Neural progenitor cell (in vitro differentiated cells): ENCODE measurements at places on chromosomes 16 and 17. TPM values are rescaled to one million over a fixed set of nuclear protein-coding genes. Genes with fewer than 3 reads are reported as not detected.

- no peaks in the 10 kb centered on the region for H3K27me3 ChIP-seq
- no peak overlapping the region for H3K4me3 ChIP-seq
- DNase-seq = no peak
- H3K27ac ChIP-seq = no peak overlapping the region
- H3K4me1 ChIP-seq = no peaks in the 10 kb centered on the region
- no peaks in the 10 kb centered on the region for H3K36me3 ChIP-seq
Observed at GRCh38 chr17:1865252-1866037, 35.6 kb downstream of the RPA1 start.

The CACNA1H gene
- 9.5 and 32.6 TPM in 2 replicates for total RNA-seq

The CCL8 gene
- not detected in 2 replicates for total RNA-seq

GRCh38 chr16:3951861-3952736 is 71.6 kb upstream of the CREBBP start:
- no peaks in the 10 kb centered on the region for H3K27me3 ChIP-seq
- no peak overlapping the region for H3K4me3 ChIP-seq
- H3K4me1 ChIP-seq = peaks cover 12% of the 10 kb centered on the region
- no peaks in the 10 kb centered on the region for H3K36me3 ChIP-seq
- H3K27ac ChIP-seq = no peak overlapping the region

- no peak overlapping the region for H3K4me3 ChIP-seq
- H3K27ac ChIP-seq = no peak overlapping the region
- H3K4me1 ChIP-seq = no peaks in the 10 kb centered on the region
- DNase-seq = no peak
Observed at GRCh38 chr17:80982426-80982974, 9.1 kb upstream of the CHMP6 start.

- no peak overlapping the region for H3K27ac ChIP-seq
- no peaks in the 10 kb centered on the region for H3K27me3 ChIP-seq
- H3K4me1 ChIP-seq = no peaks in the 10 kb centered on the region
- no peak overlapping the region for H3K4me3 ChIP-seq
Observed at GRCh38 chr17:41329279-41329948, 13.9 kb upstream of the KRTAP17-1 start.

GRCh38 chr17:50637829-50638605 is 3.3 kb downstream of the ABCC3 start:
- H3K36me3 ChIP-seq = no peaks in the 10 kb centered on the region
- H3K27me3 ChIP-seq = peaks cover 52% of the 10 kb centered on the region
- H3K4me1 ChIP-seq = peaks cover 16% of the 10 kb centered on the region
- no peak overlapping the region for H3K27ac ChIP-seq
- no peak for DNase-seq
- H3K4me3 ChIP-seq = no peak overlapping the region

The EXOC3L1 gene
- not detected in 2 replicates for total RNA-seq

DNA sequence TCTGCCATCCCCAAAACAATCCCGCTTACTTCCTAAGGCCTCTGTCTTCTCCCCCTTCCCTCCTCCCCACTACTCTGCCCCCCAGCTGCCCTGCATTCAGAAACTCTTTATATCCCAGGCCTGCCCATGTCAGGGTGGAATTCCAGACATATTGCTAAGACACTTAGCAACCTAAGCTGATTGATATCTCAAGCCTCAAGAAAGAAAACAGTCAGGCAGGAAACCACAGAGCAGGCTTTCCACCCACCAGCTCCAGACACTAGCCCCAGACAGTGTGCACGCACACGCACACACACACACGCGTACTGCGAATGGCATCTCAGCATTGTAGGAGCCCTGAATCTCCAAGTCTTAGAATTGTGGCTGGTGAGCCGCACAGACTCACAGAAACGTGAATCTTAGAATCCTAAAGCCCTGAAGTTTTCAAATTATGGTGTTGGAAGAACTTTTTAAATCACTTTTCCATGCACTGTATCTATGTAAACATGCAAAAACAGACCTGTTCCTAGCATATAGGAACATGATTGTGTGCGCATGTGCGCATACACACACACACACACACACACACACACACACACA is 8.8 kb upstream of the LPCAT2 start:
- no peaks in the 10 kb centered on the region for H3K36me3 ChIP-seq
- DNase-seq = peak; percentile 49
- no peak overlapping the region for H3K4me3 ChIP-seq
- no peaks in the 10 kb centered on the region for H3K27me3 ChIP-seq

GRCh38 chr17:9648521-9649110 is 3.3 kb downstream of the USP43 start:
- H3K27me3 ChIP-seq = peaks cover 45% of the 10 kb centered on the region
- DNase-seq = peak; percentile 50
- H3K4me3 ChIP-seq = no peak overlapping the region
- no peak overlapping the region for H3K27ac ChIP-seq

GRCh38 chr16:69283851-69284250 is 27.3 kb upstream of the VPS4A start:
- no peaks in the 10 kb centered on the region for H3K27me3 ChIP-seq
- no peaks in the 10 kb centered on the region for H3K36me3 ChIP-seq
- H3K27ac ChIP-seq = no peak overlapping the region
- no peak overlapping the region for H3K4me3 ChIP-seq
- H3K4me1 ChIP-seq = no peaks in the 10 kb centered on the region

- H3K36me3 ChIP-seq = no peaks in the 10 kb centered on the region
- H3K27ac ChIP-seq = no peak overlapping the region
- H3K4me3 ChIP-seq = no peak overlapping the region
- peaks cover 9% of the 10 kb centered on the region for H3K4me1 ChIP-seq
- DNase-seq = no peak
Observed at GRCh38 chr16:24396350-24397271, 140.5 kb downstream of the CACNG3 start.

DNA sequence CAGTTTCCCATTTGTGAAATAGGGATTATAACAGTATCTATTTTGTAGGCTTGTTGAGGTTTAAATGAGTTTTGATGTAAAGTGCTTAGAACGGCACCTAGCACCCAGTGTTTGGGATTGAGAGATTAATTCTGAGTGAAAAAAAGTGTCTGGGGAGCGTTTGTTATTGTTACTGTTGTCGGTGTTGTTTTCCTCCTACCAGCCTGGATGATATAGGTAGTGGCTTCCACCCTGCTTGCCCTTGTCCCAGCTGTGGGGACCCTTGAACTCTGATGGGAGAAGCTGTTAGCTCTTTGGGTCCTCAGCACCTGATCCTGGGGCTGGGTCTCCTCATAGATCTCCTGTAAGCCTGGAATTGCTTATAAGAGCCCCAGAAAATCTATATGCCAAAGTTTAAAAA is 4.9 kb downstream of the FMNL1 start:
- no peak for DNase-seq
- H3K36me3 ChIP-seq = no peaks in the 10 kb centered on the region
- H3K4me3 ChIP-seq = no peak overlapping the region

- no peaks in the 10 kb centered on the region for H3K27me3 ChIP-seq
- H3K4me3 ChIP-seq = peak overlapping the region; percentile 94
- H3K4me1 ChIP-seq = peaks cover 7% of the 10 kb centered on the region
- peaks cover 7% of the 10 kb centered on the region for H3K36me3 ChIP-seq
- H3K27ac ChIP-seq = no peak overlapping the region
- DNase-seq = peak; percentile 51
Observed at GRCh38 chr16:71846431-71846830, 655 bp downstream of the ATXN1L start.

DNA sequence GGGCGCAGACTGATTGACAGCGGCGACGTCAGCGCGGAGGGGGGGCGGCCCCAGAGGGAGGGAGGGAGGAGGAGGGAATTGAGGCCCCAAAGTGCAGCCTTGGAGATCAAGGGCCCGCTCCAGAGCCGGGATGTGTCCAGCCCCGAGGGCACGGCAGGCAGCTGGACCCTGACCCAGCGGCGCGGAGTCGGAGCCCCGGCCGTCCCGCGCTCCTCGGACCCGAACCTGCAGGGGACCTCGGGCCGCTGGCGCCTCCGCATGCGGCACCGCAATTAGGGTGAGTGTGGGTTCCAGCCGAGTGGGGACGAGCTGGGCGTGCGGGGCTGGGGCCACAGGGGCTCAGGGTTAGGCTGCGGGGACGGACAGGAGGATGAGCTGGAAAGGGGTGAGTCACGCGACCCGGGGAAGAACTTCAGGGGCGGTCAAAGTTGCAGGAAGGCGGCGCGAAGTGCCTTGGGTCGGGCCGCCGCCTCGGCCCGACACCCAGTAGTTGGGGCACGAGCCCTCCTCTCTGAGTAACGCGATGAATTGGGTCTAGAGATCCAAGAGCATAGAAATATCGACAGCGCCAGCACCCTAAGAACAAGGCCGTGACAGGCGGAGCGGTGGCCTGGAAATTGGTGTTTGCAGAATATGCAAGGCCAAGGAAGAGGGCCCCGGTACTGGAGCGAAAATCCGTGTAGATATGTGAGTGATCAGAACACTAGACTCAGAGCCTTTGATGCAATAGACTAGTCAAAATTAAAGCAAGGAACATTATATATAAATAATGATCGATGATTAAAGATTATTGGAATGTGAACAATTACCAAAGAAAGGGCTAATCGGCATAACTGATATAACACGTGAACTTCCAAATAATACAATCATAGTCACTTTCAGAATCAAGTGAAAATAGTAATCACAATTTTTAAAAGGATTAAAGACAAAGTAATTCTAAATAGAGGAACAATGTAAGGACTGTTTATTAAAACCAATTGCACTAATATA is at the start of gene TBX4:
TBX4 (plus strand) TSS at position 122 of the 990 bp plus-strand sequence. CDS start 4,069 bp downstream, outside the sequence.
- peaks cover 100% of the 10 kb centered on the region for H3K27me3 ChIP-seq
- H3K36me3 ChIP-seq = no peaks in the 10 kb centered on the region
- no peak within 1 kb of the TSS for H3K27ac ChIP-seq

DNA sequence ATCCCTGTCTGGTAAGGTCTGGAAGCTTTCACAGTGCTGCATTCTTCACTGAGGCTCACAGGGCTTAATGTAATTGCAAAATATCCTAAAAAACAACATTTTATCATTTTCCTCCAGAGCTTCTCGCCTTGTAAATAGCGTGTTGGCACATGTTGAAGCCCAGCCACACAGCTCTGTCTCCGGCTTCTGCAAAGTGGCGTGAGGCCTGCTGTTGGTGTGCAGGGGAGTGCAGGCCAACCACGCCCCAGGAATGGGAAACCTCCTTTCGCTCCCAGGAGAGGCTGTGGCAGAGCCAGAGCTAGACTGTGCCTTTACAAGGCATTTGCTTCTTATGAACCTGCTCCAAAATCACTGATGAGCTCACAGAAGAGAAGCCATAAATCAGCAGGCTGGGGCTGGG is 248.2 kb upstream of the MAF start:
- DNase-seq = no peak
- no peak overlapping the region for H3K4me3 ChIP-seq
- no peaks in the 10 kb centered on the region for H3K4me1 ChIP-seq
- H3K36me3 ChIP-seq = no peaks in the 10 kb centered on the region
- no peaks in the 10 kb centered on the region for H3K27me3 ChIP-seq
- no peak overlapping the region for H3K27ac ChIP-seq

DNA sequence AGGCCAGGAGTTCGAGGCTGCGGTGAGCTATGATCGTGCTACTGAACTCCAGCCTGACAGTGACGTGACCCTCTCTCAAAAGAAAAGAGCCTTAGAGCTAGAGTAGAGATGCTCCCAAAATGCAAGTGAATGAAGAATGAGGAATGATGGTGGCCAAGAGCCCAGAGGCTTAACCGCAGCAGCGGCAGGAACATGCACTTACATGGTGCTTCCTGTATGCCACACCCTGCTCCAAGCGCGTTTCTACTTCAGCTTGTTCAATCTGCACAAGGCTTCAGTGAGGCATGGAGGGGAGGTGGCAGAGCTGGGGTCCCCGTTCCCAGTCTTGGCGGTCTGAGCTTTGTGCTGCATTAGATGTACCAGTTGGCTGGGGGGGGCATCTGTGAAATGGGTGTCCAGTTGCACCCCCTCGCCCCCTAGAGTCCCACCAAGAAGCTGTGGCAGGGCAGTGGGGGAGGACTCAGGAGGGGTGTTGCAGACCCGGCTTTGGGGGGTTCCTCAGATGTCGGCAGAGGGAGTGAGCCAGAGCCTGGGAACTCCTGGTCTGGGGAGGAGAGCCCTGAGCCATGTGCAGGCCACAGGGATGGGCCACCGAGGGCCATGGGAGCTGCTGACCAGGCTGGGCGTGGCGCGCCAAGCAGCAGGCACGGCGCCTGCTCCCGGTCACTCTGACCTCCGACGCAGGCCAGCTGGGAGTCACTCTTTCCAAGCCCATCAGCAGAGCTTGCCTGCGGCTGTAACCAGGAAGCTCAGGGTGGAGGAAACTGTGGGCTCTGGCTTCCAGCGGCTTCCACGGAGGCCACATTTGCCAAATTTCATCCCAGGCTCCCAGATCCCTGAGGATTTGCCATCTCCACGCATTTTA is 260.1 kb downstream of the PARN start:
- no peaks in the 10 kb centered on the region for H3K36me3 ChIP-seq
- no peak for DNase-seq
- H3K27me3 ChIP-seq = no peaks in the 10 kb centered on the region
- H3K4me3 ChIP-seq = no peak overlapping the region
- peaks cover 8% of the 10 kb centered on the region for H3K4me1 ChIP-seq
- H3K27ac ChIP-seq = no peak overlapping the region

The ASPHD1 gene
- total RNA-seq = 0.97 and 4.5 TPM in 2 replicates

DNA sequence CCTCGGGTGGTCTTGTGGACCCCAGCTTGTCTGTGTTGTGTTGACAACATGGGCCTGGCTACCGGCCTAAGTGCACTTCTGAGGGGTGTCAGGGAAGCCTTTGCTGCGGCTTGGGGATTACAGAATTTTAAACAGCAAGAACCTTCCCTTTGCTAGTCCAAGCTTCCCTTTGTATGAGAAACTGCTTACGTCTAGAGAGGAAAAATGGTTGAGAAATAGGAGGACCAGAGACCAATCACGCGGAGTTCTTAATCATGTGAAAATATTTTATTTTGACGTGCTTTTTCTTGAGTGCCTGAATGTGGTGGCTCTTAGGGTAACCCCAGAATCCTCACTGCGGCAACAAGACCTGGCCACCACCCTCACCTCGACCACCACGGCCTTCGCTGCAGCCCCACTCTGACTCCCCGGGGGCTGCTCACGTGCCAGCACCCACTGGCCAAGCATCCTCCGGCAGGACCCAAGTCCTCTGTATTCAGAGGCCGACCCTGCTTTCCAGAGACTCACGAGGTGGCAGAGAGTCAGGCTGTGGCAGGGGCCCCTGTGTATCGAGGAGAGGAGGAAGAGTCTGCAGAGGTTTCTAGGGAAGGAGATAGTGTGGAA is 81.2 kb downstream of the ZNF778 start:
- H3K27ac ChIP-seq = no peak overlapping the region
- no peak overlapping the region for H3K4me3 ChIP-seq
- peaks cover 34% of the 10 kb centered on the region for H3K4me1 ChIP-seq
- no peaks in the 10 kb centered on the region for H3K36me3 ChIP-seq

- H3K27me3 ChIP-seq = no peaks in the 10 kb centered on the region
- no peak overlapping the region for H3K27ac ChIP-seq
- H3K4me1 ChIP-seq = peaks cover 5% of the 10 kb centered on the region
- no peak overlapping the region for H3K4me3 ChIP-seq
- DNase-seq = no peak
- H3K36me3 ChIP-seq = no peaks in the 10 kb centered on the region
Observed at GRCh38 chr17:64193561-64193960, 63.6 kb upstream of the ERN1 start.

GRCh38 chr16:61014869-61015268 is 1021.4 kb downstream of the CDH8 start:
- no peak overlapping the region for H3K27ac ChIP-seq
- no peak for DNase-seq
- no peaks in the 10 kb centered on the region for H3K4me1 ChIP-seq
- no peak overlapping the region for H3K4me3 ChIP-seq
- H3K27me3 ChIP-seq = no peaks in the 10 kb centered on the region
